ENCODE measurements at places on chromosomes 7 and 10.

GRCh38 chr10:42961796-42962109 lies 115.1 kb upstream of the RET start:
- no peak for DNase-seq

- no peak for DNase-seq
Observed at GRCh38 chr10:43347997-43348396, 23.4 kb upstream of the FXYD4 start.

- DNase-seq = no peak
Observed at GRCh38 chr7:152395112-152395511, 40.7 kb downstream of the KMT2C start.

GRCh38 chr10:108735380-108735779 lies 1187.9 kb downstream of the XPNPEP1 start:
- DNase-seq = no peak

GRCh38 chr7:66238773-66239466 lies 33.8 kb downstream of the TPST1 start:
- DNase-seq = no peak

All from cortex of kidney (tissue), 1 donor.